ENCODE measurements at places on chromosomes 2 and 18.

GRCh38 chr2:43224571-43225092 lies 1.8 kb downstream of the ZFP36L2 start:
- peak; percentile 25 for DNase-seq

DNA sequence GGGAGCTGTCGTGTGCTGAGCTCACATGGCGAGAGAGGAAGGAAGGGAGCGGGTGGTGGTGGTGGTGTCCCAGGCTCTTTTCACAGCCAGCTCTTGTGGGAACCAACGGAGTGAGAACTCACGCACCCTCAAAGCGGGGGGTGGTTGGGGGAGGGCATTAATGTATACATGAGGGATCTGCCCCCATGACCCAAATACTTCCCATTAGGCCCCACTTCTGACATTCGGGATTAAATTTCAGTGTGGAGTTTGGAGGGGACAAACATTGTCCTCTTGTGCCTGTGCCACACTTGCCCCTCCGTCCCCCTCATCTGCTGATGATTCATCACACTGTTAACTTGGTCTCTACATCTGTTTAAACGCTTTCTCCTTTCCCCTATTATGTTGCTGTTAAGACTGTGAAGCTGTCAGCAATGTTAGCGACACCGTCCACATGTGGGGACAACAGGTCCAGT lies 22.5 kb downstream of the INPP4A start:
- no peak for DNase-seq

DNA sequence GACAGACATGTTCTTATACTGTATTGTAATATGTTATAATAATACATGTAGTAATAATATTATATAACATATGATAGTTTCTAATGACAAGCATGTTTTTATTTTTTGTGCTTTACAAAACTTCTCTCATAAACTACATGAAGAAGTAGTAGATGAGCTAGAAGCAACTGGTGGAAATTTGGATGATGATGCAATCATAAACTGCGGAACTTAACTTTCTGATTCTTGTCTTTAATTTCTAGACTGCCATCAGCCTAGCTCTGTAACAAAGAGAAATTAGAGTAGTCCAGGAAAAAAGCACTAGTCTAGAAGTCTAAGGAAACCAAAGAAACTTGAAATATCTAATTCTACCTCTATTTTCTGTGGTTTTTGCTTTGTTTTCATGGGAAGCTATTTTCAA lies 71.0 kb upstream of the SPATS2L start:
- DNase-seq = no peak

DNA sequence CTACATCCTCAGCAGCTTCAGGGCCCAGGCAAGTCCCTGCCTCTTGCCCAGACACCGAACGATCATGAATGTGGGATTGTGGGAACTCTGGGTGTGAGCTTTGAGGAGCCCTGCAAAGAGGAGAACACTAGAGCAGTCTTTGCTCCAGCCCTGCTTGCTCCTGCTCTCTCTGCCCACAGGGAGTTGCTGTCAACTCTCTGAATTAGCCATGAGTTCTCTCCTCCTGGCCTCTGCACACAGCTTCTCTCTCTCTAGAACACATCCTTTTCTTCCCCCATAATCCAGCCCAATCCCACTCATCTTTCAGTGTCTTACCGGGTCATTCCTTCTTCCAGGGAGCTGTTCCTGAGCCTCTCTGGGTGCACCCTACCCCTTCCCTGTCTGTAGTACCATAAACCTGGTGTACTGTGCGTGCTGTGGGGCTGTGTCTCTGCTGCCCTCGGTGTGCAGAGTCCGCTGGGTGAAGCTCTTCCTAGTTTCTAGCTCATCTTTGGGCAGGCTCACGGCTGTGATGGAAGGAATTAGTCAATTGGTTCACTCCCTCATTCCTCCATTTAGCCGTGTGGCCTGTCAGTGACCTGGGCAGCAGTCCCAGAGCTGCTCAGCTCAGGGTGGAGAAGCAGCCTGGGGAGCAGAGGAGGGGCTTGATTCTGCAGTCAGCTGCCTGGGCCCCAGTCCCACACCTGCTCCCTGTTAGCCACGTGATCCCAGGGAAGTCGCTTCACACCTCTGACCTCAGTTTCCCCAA lies 132.9 kb upstream of the HDAC4 start:
- no peak for DNase-seq

DNA sequence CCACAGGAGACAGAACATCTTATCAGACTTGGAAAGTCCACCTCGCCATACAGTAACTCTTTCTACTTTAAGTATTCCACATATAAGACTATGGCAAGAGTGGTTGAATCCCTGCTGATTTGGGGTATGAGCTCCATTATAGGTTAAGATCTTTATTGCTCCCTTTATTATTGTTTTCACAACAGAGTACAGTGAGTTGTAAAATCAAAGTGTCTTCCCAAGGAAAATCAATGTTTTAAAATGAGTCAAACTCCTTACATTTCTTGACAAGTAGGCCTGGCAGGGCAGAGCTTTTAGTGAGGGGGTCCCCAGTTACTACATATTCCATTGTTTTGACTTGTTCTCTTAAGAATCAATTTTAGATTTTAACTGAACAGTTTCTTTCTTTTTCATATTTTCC lies 49.6 kb upstream of the STAT1 start:
- DNase-seq = no peak

GRCh38 chr2:8116661-8117060 lies 565.2 kb upstream of the ID2 start:
- DNase-seq = no peak

DNA sequence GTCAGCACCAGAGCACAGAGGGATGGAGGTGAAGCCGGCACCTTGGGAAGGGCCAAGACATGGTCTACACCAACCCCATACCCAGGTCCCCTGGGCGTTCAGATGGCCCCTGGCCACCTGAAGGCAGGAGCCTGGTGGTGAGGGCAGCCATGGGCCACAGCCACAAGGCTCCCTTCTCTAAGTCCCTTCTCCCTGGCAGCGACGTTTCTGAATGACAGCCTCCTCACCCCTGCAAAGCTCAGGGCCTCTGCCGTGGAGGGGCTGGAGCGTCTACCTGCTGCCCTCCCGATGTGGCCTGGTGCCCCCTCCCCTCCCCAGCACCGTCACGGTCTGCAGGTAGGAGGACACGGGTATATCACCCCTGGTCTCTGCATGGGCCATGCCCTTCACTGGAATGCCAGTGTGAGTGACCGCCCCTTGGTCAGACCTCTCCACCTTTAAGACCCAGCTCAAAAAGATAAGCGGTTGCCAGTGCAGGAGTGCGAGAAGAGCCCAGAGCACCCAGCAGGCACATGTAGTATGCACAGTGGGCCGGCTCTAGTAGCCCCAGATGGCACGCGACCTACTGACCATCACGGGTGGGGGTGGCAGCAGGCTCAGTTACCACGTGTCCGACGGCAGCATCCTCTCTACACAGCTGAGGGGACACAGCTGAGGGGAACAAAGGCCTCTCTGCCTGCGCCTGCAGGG lies 46.6 kb downstream of the HS6ST1 start:
- DNase-seq = no peak

- DNase-seq = no peak
These were observed 15.2 kb upstream of the FZD5 start for GRCh38 chr2:207784898-207785297.

DNA sequence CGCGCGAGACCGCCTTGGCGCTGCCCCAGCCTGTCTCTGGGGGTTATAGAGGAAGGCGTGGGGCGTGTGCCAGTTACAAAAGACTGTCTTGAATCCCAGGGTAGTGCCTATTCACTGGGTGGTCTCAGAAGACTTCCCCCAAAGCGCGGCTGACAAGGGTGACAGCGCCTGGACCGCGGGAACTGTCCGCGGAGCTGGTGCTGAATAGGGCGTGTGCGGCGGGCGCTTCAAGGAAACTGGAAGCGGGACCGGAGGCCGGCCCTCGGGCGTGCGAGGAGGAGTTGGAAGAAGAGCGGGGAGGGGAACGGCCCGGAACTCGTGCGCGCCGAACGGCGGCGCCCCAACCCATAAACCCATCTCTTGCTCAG lies 2.3 kb downstream of the EGR4 start:
- peak; percentile 34 for DNase-seq

DNA sequence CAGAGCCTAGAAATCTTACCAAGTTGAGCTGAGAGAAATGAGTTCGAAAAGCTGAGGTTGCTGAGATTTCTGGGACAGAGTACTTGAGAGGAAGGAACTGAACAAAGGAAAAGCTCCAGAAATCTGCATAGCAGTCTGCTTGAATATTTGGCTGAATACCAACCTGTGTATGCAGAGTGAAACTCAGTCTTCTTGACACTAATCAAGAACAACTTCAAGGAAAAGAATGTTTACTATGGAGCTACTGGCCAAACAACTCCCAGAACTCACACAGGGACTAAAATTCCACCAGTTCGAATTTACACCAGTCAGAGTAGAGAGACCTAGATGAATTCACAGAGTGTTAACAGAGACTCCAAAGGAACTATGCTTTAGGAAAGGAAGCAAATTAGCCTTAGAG lies 66.5 kb downstream of the USP37 start:
- peak; percentile 65 for DNase-seq

DNA sequence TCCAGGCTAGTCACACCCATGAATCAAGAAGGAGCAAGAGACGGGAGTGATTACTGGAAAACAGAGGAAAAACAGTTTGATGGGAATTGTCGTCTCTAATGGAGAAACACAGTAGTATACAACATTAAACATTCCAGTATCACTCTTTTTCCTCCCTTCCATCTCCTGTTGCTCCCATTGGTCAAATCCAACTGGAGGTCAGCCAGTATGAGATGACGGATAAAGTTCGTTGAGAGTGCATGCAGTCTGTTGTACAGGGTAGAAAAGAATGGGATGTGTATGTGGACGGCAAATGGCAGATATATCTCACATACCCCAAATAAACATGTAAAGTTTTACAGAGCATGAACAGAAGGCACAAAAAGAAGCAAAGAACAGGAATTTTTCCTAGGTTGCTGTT lies 221.9 kb upstream of the TNP1 start:
- DNase-seq = no peak

- DNase-seq = no peak
These were observed 25.7 kb upstream of the XIRP2 start for GRCh38 chr2:166862468-166863132.

DNA sequence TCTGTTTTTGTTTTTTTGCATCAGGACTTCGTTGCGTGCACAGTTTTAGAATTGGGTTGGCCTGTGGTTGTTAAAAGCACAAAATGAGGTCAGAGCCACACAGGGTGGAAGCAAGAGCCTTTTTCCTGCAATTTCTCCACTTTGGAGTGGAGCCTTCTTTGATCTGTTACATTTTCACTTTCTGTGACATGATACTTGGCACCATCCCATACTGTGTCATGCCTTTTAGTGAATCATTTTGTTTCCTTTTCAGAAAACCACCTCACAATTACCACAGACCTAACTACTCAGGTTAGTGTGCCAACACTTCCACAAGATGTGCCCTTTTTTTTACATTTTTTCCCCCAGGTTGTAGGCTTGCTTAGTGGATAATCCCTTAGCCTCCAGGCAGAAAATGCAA lies 32.5 kb downstream of the MERTK start:
- DNase-seq = peak; percentile 46

- peak; percentile 15 for DNase-seq
These were observed 95.2 kb downstream of the NAB1 start for GRCh38 chr2:190744041-190744440.

DNA sequence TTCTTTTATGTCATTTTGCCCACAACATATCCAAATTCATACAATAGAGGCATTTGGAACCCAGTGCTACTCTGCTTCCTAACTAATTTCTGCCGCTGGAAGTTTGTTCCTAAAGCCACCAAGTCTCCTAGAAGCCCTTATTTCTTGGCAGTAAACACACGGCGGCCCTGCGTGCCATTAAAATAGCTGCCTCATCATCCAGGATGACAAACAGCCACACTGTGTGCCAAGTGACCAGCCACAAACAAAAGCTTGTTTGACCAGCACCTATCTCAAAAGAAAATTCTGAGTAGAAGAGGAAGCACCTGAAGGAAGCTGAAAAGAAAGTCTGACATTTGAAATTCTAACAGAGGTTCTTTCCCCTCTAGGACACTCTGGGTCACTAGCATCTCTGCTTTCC lies 64.2 kb downstream of the BCL11A start:
- DNase-seq = no peak

- DNase-seq = no peak
These were observed 22.6 kb upstream of the ID2 start for GRCh38 chr2:8659092-8659734.

- no peak for DNase-seq
These were observed 86.3 kb upstream of the FSHR start for GRCh38 chr2:49240608-49241007.

- DNase-seq = peak; percentile 49
These were observed 81.1 kb upstream of the CD302 start for GRCh38 chr2:159879051-159879604.

DNA sequence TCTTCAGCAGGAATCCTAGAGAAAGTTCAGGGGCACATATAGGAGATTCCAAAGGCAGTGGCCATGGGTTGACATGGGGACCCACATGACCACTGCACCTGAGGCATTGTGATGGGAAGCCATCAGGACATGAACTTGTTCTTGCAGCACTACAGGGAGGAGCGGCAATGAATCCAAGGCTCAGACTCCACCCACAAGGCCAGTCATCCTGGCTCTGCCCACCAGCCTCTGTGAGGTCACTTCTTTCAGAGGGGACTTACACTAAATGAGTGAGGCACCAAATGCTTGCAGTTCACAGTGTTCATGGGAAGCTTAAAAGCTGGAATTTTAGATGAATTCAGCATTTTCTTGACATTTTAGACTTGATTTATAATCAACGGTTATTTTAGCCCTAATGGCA lies 254.2 kb downstream of the SETBP1 start:
- no peak for DNase-seq

DNA sequence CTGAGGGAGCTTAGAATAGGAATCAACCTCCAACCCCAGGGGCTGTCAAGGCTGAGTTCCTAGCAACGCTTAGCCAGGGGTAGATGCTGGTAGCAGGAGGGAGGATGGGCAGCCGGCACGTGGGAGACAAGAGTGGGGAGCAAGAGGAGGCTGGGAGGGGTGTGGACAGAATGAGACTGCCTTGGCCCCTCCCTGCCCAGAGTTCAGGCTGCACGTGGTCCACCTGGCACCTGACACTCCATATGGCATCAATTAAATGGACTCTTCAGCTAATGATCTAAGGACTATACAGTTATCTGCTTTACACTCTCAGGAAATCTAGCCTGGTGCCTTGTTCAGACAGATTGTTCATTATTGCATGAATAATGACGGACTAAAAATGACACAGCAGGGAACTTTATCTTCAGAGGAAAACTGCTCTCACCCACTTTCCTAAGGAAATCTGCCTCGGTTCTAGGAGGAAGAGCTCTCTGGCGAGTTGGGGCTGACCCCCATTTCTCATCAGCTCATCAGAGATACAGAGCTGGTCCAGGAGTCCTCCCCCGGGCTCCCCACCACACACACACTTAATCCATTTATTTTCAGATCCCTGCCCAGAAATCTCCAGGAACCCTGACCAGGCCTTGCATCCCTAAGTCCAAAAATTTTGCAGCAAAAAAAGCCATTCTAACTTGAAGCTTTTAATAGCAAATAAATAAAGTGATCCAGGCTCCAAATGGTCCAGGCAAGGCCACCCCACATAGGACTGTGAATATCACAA lies 102.1 kb upstream of the CDC42EP3 start:
- DNase-seq = no peak

DNA sequence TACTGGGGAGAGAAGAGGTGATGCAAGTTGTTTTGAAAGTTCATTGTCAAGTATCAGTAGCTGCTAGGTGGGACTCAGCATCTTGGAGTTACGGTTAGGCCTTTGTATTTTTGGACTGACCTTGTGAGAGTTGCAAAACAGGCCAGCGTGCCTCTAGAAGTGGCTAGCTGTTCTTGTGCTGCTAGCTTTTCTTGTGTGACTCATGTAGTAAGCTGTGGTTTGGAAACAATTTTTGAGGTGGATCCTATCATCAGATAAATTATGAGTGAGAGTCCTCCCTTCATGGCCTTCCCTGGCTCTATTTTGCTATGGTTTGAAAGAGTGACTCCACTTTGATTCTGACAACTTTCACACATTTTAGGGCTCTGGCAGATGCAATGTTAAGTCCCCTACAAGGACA lies 409.2 kb upstream of the HS6ST1 start:
- DNase-seq = peak; percentile 96
